ENCODE measurements at places on chromosomes 11 and 22. TPM values are rescaled to one million over a fixed set of nuclear protein-coding genes. Genes with fewer than 3 reads are reported as not detected.

Gene CDKN1C
- 12.2 TPM for total RNA-seq

Gene CNTN5
- not detected for total RNA-seq

Gene AGBL2
- total RNA-seq, result 2.1 TPM

Gene ZNRD2
- total RNA-seq, result 16.8 TPM

Gene MUC5B
- total RNA-seq, result under 0.01 TPM

Gene PDGFD
- total RNA-seq, result 3.4 TPM

Gene TMEM132A
- 0.42 TPM for total RNA-seq

Gene NRXN2
- total RNA-seq, result 0.73 TPM

Data from mononuclear cell (primary cell).